Spleen (tissue), 13 donors: ENCODE measurements at places on chromosomes 1 and 21. TPM values are rescaled to one million over a fixed set of nuclear protein-coding genes. Genes with fewer than 3 reads are reported as not detected.

Gene FCRL4
- total RNA-seq: 0.46 TPM

- H3K27ac ChIP-seq: no peak overlapping the region
- no peak for DNase-seq
- no peak overlapping the region for H3K4me3 ChIP-seq
- no peaks in the 10 kb centered on the region for H3K36me3 ChIP-seq
- H3K4me1 ChIP-seq: no peaks in the 10 kb centered on the region
Measured at GRCh38 chr21:42607525-42608102, 45.8 kb upstream of the PDE9A start.

DNA sequence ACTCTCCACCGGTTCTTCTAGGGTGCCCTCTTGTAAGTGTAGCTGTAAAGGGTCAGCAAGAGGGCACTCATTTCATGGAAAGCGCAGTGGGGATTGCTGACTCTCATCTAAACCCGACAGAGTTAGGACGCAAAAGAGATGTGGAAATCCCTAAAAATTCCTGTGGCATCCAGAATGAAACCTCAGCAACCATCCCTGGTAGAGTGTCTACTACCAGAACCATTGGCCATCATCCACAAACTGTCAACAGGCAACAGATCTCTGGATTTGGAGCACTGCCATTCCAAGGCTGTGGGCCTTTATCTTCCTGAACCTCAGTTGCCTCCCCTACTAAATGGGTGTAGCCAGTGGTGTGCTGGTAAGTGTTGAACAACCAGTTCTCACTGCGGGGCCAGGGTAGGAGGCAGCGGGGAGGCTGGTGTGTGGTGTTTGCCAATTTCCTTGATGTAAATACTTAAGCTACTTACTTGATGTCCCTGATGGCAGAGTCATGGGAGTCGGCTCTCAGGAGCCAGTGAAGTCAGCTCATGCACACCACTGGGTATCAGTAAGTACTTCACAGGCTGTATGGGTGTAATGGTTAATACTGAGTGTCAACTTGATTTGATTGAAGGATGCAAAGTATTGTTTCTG is 195.8 kb downstream of the KAZN start:
- H3K27ac ChIP-seq: no peak overlapping the region
- no peaks in the 10 kb centered on the region for H3K36me3 ChIP-seq
- H3K4me1 ChIP-seq: no peaks in the 10 kb centered on the region

DNA sequence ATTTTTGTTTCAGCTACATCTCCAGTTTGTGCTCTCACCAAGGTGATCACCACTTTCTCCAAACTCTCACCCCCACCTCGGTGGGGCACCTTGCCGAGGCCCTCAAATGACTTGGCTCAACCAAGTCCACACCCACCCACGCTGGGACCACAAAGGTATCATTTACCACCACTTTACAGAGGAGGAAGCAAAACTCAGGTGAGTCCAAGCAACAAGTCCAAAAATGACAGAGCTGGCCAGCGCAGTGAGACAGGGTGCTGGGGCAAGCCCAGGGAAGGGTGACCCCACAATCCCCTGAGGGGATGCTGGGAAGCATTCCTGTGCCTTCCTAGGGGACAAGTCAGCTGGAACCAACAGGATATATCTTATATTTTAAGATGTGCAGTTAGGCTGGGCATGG is 24.7 kb downstream of the SSBP3 start:
- peaks cover 5% of the 10 kb centered on the region for H3K36me3 ChIP-seq
- DNase-seq: no peak
- no peak overlapping the region for H3K27ac ChIP-seq
- peaks cover 87% of the 10 kb centered on the region for H3K4me1 ChIP-seq

DNA sequence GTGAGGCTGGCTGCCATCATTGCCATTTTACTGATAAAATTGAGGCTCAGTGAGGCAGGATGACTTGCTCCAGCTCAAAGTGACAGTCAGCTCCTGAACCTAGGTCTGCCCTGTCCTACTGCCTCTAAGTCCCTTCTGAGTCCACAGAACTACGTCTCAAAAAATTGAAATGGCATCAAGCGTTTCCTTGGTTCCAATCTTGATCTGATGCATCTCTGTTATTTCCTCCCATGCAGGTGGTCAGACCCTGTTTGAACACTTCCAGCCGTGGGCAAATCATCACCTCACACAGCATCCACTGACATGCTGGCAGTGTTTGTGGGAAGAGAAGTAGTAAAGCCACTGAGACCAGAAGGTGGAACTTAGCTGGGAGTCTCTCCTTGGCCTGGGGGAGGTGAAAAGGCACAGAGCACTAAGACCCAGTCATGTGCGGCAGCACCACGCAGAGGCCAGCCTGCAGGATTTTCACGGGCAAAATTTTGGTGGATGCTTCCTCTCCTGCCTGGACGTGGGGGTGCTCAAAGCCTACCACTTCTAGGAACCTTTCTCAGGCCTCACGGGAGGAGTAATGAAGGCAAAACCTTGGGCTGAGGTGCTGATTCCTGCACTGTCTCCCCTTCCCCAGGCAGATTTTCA is 7.8 kb upstream of the CPLANE2 start:
- H3K27me3 ChIP-seq: no peaks in the 10 kb centered on the region
- H3K4me1 ChIP-seq: peaks cover 17% of the 10 kb centered on the region
- no peaks in the 10 kb centered on the region for H3K36me3 ChIP-seq
- DNase-seq: no peak
- no peak overlapping the region for H3K27ac ChIP-seq

GRCh38 chr1:240712014-240712731 is 100.2 kb upstream of the GREM2 start:
- no peaks in the 10 kb centered on the region for H3K4me1 ChIP-seq
- no peaks in the 10 kb centered on the region for H3K36me3 ChIP-seq
- no peak overlapping the region for H3K4me3 ChIP-seq

Gene EXTL1
- total RNA-seq: 7.3 TPM

Gene PINK1
- 52.9 TPM for total RNA-seq

DNA sequence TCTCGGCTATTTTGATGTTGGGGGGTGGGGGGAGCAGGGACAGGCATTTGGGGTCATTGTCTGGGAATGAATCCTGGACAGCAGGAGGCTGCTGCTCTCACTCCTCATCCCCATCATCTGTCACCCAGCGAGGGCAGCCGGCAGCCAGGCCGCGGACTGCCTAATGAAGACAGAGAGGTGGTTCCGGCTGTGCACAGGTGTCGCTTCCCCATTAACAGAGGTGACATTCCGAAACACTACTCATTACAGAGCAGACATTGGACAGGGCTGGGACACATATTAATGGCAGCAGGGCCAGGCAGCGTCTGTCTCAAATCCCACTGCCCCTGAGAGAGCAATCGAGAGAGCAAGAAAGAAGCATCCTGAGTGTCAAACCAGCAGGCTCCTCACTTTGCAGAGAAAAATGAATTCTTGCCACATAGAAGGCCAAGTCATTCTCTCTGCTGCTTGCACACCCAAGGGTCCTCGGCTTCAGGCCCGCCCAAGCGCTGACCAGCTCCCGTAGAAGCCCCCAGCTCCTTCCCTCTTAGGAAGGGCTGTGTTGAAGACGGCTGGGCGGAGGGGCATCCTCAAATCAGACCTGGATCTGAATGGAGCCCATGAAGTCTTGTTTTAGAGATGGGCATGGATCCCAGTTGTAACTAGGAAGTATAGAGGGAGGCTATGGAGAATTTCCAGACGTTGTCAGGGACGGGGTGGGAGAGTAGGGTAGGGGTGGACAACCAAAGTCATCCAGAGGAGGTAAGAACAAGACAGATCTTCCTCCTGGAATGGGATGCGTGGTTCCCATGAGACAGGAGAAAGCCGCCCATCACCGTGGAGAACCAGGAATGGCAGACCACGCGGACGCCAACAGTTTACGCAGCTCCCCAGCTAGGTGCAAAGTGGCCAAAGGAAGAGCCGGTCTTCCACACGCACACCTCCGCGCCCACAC is 8.2 kb upstream of the LEMD1 start:
- peak; percentile 71 for DNase-seq
- H3K27me3 ChIP-seq: peaks cover 12% of the 10 kb centered on the region
- no peak overlapping the region for H3K27ac ChIP-seq
- H3K4me1 ChIP-seq: peaks cover 16% of the 10 kb centered on the region

Gene WNT2B
- 2.2 TPM for total RNA-seq

Gene BTBD8
- total RNA-seq: 4.1 TPM

DNA sequence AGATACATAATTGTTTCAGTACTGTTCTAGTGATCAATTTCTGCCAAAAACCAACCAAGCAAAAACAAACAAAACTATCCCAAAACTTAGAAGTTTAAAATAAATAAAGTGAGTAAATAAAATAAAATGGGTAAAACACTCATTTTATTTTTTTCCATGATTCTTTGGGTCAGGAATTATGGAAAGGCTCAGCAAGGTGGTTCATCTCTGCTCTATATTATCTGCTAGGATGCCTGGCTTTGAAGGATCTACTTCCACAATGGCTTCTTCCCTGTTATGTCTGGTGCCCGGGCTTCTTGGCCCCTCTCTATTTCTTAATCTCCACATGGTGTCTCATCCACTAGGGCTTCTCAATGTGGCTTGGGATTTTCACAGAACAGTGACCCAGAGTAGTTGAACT is 29.1 kb upstream of the ADAMTS1 start:
- no peaks in the 10 kb centered on the region for H3K36me3 ChIP-seq
- no peak overlapping the region for H3K27ac ChIP-seq
- H3K4me1 ChIP-seq: no peaks in the 10 kb centered on the region
- no peak for DNase-seq
- H3K27me3 ChIP-seq: no peaks in the 10 kb centered on the region

DNA sequence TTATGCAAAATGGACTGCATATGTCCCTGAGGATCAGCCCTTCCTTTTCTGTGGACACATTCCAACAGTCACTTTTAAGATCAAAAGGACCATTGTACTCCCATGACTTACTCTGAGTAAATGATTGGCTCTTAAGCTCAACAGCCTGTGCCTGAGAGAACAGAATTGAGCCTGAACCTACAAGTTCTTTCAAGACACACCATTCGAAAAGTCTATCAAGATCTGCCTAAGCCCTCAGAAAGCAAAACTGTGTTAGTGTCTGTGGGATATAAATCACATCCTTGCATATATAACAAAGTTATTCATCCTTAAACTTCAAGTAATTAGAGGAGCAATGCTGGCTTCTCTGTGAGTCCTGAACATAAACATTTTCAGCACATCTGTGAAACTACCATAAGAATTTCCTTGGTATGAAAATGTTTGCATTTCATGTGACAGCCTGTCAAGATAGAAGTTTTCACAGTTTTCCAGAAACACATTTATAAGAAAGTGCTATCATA is 41.6 kb downstream of the PCNX2 start:
- H3K4me3 ChIP-seq: no peak overlapping the region
- no peaks in the 10 kb centered on the region for H3K4me1 ChIP-seq
- no peaks in the 10 kb centered on the region for H3K27me3 ChIP-seq
- no peak overlapping the region for H3K27ac ChIP-seq
- no peak for DNase-seq
- H3K36me3 ChIP-seq: peaks cover 10% of the 10 kb centered on the region

DNA sequence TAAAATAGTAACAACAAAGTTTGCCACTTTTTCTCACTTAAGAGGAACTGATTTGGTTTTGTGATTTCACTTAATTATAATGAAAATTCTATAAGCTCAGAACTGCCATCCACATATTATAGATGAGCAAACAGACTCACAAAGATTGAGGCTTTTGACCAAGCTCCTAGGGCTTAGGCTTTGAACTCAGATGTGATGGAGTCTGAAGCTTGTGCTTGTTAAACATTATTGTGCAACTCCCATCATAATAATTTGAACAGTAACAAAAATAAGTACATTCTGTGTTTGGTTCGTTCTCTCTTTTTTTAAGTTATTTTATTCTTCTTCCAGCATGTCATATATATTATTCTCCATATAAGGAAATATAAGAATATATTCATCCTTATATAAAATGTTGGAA is 403.4 kb downstream of the PTPRC start:
- H3K36me3 ChIP-seq: no peaks in the 10 kb centered on the region
- H3K4me3 ChIP-seq: no peak overlapping the region
- DNase-seq: no peak
- no peaks in the 10 kb centered on the region for H3K27me3 ChIP-seq

GRCh38 chr1:82455342-82455741 is 654.6 kb downstream of the ADGRL2 start:
- no peak overlapping the region for H3K27ac ChIP-seq
- no peak overlapping the region for H3K4me3 ChIP-seq
- no peaks in the 10 kb centered on the region for H3K36me3 ChIP-seq
- DNase-seq: no peak

Gene C1orf74
- 1.5 TPM for total RNA-seq

Gene A3GALT2
- total RNA-seq: not detected

DNA sequence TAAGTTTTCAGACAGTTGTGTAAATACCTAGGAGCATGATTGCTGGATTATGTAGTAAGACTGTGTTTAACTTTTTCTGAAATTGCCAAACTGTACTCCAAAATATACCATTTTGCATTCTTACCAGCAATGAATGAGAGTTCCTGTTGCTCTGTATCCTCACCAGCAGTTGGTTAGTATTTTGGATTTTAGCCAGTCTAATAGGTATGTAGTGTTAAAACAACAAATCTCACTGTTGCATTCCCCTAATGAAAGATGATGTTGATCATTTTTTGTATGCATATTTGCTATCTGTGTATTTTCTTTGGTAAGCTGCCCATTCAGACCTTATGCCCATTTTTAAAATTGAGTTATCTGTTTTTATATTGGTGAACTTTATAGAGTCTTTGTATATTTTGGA is 89.9 kb downstream of the RASAL2 start:
- no peaks in the 10 kb centered on the region for H3K36me3 ChIP-seq
- no peaks in the 10 kb centered on the region for H3K4me1 ChIP-seq
- H3K27ac ChIP-seq: no peak overlapping the region
- no peaks in the 10 kb centered on the region for H3K27me3 ChIP-seq

Gene ST6GALNAC5
- total RNA-seq: 1.6 TPM

GRCh38 chr1:27656157-27656893 is 15.7 kb downstream of the IFI6 start:
- DNase-seq: peak; percentile 69
- H3K27me3 ChIP-seq: no peaks in the 10 kb centered on the region
- H3K36me3 ChIP-seq: no peaks in the 10 kb centered on the region
- peaks cover 64% of the 10 kb centered on the region for H3K4me1 ChIP-seq

DNA sequence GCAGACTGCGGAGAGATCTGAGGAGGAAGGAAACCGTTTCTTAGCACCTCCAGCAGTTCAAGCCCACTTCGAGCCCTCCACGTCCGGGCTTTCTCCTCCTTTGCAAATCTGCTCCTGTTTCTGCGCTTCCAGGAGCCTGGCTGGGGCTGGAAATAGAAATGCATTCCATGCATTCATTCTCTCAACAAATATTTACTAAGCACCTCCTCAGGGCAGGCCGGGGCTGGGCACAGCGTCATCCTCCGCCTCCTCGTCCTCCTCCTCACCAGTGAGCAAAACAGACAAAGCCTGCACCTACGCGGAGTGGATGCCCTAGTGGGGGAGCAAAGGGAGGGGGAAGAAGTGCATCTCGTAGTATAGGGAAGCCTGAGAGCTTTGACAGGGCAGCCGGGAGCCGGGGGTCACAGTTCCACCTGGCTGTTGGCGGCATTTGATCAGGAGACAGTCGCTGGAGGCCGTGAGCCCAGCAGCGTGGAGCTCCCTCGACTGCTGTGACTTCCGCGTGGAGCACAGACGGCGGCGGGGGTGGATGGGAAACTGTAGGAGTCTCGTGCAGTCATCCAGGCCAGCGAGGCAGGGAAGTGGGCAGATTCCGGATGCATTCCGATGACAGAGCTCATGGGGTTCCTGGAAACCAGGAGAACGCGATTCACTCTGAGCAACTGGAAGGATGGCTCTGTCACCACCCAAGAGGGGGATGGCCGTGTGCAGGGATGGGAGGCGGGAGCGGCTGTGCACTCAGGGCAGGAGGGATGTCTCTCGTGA is 93.5 kb downstream of the SIK1 start:
- DNase-seq: no peak
- H3K4me1 ChIP-seq: peaks cover 5% of the 10 kb centered on the region
- peak overlapping the region; percentile 13 for H3K27ac ChIP-seq
- H3K36me3 ChIP-seq: no peaks in the 10 kb centered on the region
- no peak overlapping the region for H3K4me3 ChIP-seq
- no peaks in the 10 kb centered on the region for H3K27me3 ChIP-seq
